ENCODE measurements at places on chromosomes 16 and 17. TPM values are rescaled to one million over a fixed set of nuclear protein-coding genes. Genes with fewer than 3 reads are reported as not detected.

- no peak for DNase-seq
Observed at GRCh38 chr17:16377941-16378341, 3.0 kb upstream of the UBB start.

- DNase-seq: no peak
Observed at GRCh38 chr17:32503251-32504165, 16.7 kb downstream of the CDK5R1 start.

The SHCBP1 gene
- total RNA-seq: 0.70 TPM

DNA sequence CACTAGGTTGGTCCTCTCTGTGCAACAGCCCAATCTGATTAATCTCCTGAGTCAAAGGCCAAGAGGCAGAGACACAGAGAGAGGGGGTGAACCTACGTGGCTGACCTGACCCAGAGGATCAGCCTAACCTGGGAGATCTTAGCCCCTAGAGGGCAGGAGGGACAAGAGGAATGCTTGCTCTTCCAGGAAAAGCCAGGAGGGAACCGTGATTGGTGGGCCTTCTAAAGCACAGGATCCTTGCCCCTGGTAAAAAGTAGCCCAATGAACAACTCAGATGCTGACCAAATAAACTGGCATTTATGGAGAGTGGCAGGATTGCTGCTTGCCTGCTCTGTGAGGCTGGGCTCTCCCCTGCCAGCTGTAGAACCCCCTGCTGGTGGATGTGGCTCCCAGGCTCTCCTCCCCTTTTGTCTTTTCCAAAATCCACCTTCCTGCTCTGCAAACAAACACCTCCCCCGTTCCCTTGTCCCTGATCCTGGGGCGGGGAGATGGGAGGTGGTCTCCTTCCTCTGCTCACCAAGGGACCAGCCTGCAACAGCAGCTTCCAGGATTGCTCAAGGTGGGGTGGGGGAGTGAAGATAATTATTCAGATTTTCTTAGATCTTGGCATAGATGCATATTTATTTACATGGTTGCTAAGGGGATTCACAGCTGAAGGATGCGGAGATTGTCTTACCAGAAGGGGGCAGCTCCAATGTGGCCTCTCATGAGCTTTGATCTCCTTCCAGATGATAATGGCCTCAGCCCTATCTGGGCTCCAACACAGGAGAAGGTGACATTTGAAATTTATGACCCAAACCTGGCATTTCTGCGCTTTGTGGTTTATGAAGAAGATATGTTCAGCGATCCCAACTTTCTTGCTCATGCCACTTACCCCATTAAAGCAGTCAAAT, 71.9 kb downstream of the SDR42E1 start:
- DNase-seq: no peak
